ENCODE measurements at places on chromosomes 11 and 22. TPM values are rescaled to one million over a fixed set of nuclear protein-coding genes. Genes with fewer than 3 reads are reported as not detected.

The OR52H1 gene
- 2.1 TPM for total RNA-seq

DNA sequence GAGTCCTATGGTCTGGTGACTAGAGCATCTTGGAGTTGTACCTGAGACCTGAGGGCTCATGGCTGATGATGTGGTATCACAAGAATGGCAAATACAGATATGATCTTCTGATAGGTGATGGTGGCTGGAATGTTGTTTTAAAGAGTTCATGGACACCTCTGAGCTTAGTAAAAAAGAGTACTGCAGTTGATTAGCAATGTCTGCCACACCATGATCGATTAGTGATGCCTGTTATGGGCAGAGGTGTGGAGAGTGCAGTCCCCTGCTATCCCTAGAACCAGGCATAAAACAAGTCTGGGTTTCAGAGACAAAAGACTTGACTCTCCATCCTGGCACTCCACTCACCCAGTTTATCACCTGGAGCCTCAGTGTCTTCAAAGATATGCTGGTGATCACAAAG, 1.4 kb upstream of the BATF2 start:
- H3K4me3 ChIP-seq = peak overlapping the region; percentile 0
- H3K27ac ChIP-seq = no peak overlapping the region
- peaks cover 4% of the 10 kb centered on the region for H3K4me1 ChIP-seq
- DNase-seq = no peak

GRCh38 chr11:126172596-126173038, 38.8 kb downstream of the RPUSD4 start:
- H3K27me3 ChIP-seq = peaks cover 4% of the 10 kb centered on the region
- no peaks in the 10 kb centered on the region for H3K36me3 ChIP-seq
- no peak overlapping the region for H3K4me3 ChIP-seq
- H3K27ac ChIP-seq = no peak overlapping the region
- H3K4me1 ChIP-seq = no peaks in the 10 kb centered on the region
- DNase-seq = no peak

The RAPSN gene
- total RNA-seq = 0.95 TPM

- peaks cover 2% of the 10 kb centered on the region for H3K27me3 ChIP-seq
- H3K36me3 ChIP-seq = peaks cover 15% of the 10 kb centered on the region
- no peak overlapping the region for H3K27ac ChIP-seq
- DNase-seq = no peak
- peaks cover 6% of the 10 kb centered on the region for H3K4me1 ChIP-seq
- no peak overlapping the region for H3K4me3 ChIP-seq
Observed at GRCh38 chr22:38137876-38138687, 27.6 kb upstream of the BAIAP2L2 start.

- H3K27me3 ChIP-seq = peaks cover 1% of the 10 kb centered on the region
- H3K27ac ChIP-seq = no peak overlapping the region
- H3K4me1 ChIP-seq = peaks cover 17% of the 10 kb centered on the region
- H3K4me3 ChIP-seq = no peak overlapping the region
Observed at GRCh38 chr11:34929794-34930763, 13.7 kb downstream of the PDHX start.

DNA sequence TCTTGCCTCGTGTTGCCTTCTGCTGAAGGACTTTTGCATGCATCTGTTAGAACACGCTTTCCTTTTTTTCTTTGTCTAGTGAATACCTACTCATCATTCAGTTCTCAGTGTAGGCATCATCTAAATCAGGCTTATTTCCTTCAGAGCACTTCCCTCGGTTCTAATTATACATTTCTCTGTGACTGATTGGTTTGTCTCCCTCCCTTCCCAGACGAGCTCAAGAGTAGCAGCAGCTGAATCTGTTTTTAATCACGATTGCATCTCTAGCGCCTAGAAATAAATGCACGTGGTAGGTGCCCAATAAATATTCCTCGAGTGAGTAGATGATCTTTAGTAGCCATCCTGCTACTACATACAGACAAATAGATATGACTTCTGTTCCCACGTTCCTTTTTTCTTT, 6.3 kb downstream of the CEP164 start:
- H3K27ac ChIP-seq = no peak overlapping the region
- peaks cover 19% of the 10 kb centered on the region for H3K36me3 ChIP-seq
- no peak overlapping the region for H3K4me3 ChIP-seq
- peaks cover 4% of the 10 kb centered on the region for H3K27me3 ChIP-seq
- no peak for DNase-seq

DNA sequence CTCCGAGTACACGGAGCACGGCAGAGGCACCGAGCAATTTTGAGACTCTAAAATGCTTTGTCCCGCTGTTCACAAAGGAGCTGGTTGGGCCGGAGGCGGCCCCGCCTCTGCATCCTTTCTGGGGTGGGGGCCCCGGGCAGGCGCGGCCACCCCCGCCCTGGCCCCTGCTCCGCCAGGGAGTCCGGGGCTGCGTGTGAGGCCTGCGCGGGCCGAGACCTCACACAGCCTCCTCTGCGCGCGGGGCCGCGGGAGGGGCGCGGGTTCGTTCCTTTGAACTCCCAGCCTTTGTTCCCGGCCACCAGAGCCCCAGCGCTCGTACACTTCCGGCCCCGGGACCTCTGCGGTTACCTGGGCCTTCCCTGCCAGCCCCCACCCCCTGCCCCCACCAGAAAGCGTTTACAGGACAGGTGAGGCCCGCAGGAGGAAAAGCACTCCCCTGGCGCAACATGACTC, 1.6 kb downstream of the FGF19 start:
- H3K27me3 ChIP-seq = peaks cover 7% of the 10 kb centered on the region
- H3K4me3 ChIP-seq = peak overlapping the region; percentile 63
- H3K4me1 ChIP-seq = peaks cover 12% of the 10 kb centered on the region

DNA sequence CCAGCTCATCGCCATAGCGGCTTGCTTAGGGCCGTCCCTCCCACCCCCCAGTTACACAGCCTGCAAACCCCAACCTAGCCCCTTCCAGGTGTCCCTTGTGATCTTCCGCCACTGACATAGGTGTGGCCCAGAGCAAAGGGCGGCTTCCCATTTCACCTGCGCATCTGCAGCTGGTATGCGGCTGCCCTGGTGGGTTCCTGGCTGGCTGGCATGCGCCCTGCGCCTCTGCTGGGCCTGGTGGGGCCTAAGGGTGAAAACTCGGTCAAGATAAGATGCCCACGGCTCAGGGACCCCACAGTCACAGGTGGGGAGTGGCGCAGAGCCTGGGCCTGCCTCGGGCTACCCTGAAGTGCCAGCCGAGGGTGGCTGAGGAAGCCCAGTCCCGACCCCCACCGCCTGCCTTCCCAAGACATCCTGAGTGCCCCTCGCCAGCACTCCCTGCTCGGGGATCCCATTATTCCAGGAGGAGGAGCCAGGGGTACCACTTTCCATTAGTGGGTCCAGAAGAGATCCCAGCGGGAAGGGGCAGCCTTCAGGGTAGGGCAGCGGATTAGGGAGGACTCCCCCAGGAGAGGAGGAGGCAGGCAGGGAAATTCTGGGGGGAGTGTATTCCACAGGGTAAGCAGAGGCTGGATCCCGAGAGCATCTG, 36.9 kb upstream of the KCNQ1OT1 start:
- peaks cover 4% of the 10 kb centered on the region for H3K4me1 ChIP-seq
- H3K36me3 ChIP-seq = no peaks in the 10 kb centered on the region
- H3K27me3 ChIP-seq = peaks cover 7% of the 10 kb centered on the region
- no peak overlapping the region for H3K4me3 ChIP-seq

The APOA5 gene
- total RNA-seq = not detected

GRCh38 chr22:49956914-49957825, 3.4 kb upstream of the PIM3 start:
- no peaks in the 10 kb centered on the region for H3K36me3 ChIP-seq
- H3K4me3 ChIP-seq = no peak overlapping the region
- peaks cover 17% of the 10 kb centered on the region for H3K4me1 ChIP-seq
- H3K27me3 ChIP-seq = peaks cover 8% of the 10 kb centered on the region
- no peak overlapping the region for H3K27ac ChIP-seq
- no peak for DNase-seq

DNA sequence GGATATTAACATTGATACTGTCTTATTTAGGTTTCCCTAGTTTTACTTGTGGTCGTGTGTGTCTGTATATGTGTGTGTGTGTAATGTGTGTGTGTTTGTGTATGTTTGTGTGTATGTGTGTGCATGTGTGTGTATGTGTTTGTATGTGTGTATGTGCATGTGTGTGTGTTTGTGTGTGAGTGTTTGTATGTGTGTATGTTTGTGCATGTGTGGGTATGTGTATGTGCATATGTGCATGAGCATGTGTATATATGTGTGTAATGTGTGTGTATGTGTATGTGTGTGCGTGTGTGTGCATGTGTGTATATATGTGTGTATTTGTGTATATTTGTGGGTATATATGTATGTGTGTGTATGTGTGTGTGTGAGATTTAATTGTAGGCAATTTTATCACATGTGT, 17.3 kb upstream of the DNAL4 start:
- peaks cover 1% of the 10 kb centered on the region for H3K27me3 ChIP-seq
- no peak for DNase-seq
- peaks cover 3% of the 10 kb centered on the region for H3K4me1 ChIP-seq
- H3K27ac ChIP-seq = no peak overlapping the region

DNA sequence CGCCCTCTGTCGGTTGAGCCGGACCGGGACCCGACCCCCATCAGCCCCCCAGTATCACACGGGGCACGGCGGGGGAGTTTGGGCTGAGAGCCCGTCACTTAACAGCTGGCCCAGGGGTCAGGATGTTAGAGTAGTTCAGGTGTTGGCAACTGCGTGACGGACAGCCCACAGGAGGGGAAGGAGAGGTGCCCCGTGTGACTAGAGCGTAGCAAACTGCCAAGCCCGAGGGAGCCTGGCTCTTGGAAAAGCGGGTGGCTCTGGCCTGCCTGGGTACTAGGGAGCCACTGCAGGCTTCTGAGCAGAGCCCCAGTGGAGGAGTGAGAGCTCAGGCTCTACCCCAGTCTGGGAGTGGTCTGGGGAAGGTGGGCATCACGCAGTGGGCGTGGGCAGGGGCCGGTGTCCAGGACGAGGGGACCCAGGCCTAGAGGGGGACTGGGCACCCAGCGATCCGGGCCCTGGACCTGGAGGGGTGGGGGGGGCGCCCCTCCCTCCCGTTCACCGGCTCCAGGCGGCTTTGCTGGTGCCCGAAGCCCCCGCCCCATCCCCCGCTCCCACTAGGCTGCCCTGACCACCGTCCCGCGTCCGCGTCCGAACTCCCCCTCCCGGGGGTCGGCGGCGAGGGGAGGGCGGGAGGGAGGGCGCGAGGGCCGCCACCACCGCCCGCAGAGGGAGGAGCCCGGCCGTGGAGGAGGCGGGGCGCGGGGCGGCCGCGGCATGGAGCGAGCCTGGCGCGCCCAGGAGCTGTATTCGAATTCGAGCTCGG, 24.4 kb downstream of the SHANK3 start:
- H3K27me3 ChIP-seq = peaks cover 58% of the 10 kb centered on the region
- no peak for DNase-seq
- H3K4me3 ChIP-seq = peak overlapping the region; percentile 69
- peak overlapping the region; percentile 64 for H3K27ac ChIP-seq
- H3K4me1 ChIP-seq = peaks cover 61% of the 10 kb centered on the region

The SLC5A1 gene
- 0.26 TPM for total RNA-seq

- H3K27ac ChIP-seq = no peak overlapping the region
- H3K27me3 ChIP-seq = peaks cover 9% of the 10 kb centered on the region
- no peak for DNase-seq
- no peak overlapping the region for H3K4me3 ChIP-seq
- H3K36me3 ChIP-seq = peaks cover 20% of the 10 kb centered on the region
- H3K4me1 ChIP-seq = peaks cover 12% of the 10 kb centered on the region
Observed at GRCh38 chr11:119672597-119672996, 56.4 kb downstream of the NECTIN1 start.

DNA sequence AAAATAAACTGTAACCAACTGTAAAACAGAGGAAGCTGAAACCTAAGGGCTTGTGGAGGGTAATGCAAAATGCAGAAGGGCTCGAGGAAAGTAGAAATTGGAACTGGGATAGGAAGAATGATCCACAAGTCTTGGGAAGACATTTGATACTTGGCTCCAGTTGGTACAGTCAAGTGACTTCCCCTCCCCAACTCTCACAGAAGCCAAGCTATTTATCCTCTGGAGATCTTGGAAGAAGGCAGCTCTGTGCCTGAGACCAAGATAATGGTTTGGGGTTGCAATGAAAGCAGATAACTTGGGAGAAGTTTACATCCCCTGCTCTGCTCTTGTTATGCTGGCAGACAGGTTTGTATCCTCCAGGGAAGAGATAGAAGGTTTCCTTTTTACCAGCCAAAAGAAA, 198.9 kb upstream of the ZC3H12C start:
- no peaks in the 10 kb centered on the region for H3K27me3 ChIP-seq
- no peaks in the 10 kb centered on the region for H3K36me3 ChIP-seq
- no peak for DNase-seq
- no peaks in the 10 kb centered on the region for H3K4me1 ChIP-seq

The C11orf91 gene
- total RNA-seq = not detected

GRCh38 chr11:95443386-95443785, 212.4 kb upstream of the SESN3 start:
- H3K27ac ChIP-seq = no peak overlapping the region
- H3K36me3 ChIP-seq = no peaks in the 10 kb centered on the region
- H3K4me3 ChIP-seq = no peak overlapping the region
- H3K27me3 ChIP-seq = no peaks in the 10 kb centered on the region
- DNase-seq = no peak
- peaks cover 15% of the 10 kb centered on the region for H3K4me1 ChIP-seq

The ZBTB44 gene
- 32.6 TPM for total RNA-seq

GRCh38 chr11:626475-627307, at the start of gene SCT:
TSS of gene SCT (minus strand) at chr11:627181. CDS start at chr11:627143, 38 bp downstream.
- peak within 1 kb of the TSS; percentile 70 for H3K27ac ChIP-seq
- peak within 1 kb of the TSS; percentile 67 for H3K4me3 ChIP-seq
- peaks cover 23% of the 10 kb centered on the region for H3K27me3 ChIP-seq
- DNase-seq = no peak
- peaks cover 8% of the 10 kb centered on the region for H3K4me1 ChIP-seq

- no peaks in the 10 kb centered on the region for H3K36me3 ChIP-seq
- H3K4me3 ChIP-seq = no peak overlapping the region
- no peak for DNase-seq
- peaks cover 10% of the 10 kb centered on the region for H3K4me1 ChIP-seq
Observed at GRCh38 chr11:17551347-17552040, 4.4 kb downstream of the OTOG start.

The PNPLA5 gene
- total RNA-seq = not detected

The PIWIL4 gene
- total RNA-seq = 0.54 TPM

- H3K27me3 ChIP-seq = peaks cover 2% of the 10 kb centered on the region
- H3K27ac ChIP-seq = peak overlapping the region; percentile 20
- DNase-seq = no peak
- H3K4me1 ChIP-seq = peaks cover 46% of the 10 kb centered on the region
- no peaks in the 10 kb centered on the region for H3K36me3 ChIP-seq
Observed at GRCh38 chr11:118439646-118440045, 3.4 kb downstream of the KMT2A start.

Measured in endothelial cell (in vitro differentiated cells).